ENCODE measurements at places on chromosomes 12 and 14. TPM values are rescaled to one million over a fixed set of nuclear protein-coding genes. Genes with fewer than 3 reads are reported as not detected.

- DNase-seq = no peak
Measured at GRCh38 chr12:127656266-127656665, 610.7 kb upstream of the TMEM132C start.

DNA sequence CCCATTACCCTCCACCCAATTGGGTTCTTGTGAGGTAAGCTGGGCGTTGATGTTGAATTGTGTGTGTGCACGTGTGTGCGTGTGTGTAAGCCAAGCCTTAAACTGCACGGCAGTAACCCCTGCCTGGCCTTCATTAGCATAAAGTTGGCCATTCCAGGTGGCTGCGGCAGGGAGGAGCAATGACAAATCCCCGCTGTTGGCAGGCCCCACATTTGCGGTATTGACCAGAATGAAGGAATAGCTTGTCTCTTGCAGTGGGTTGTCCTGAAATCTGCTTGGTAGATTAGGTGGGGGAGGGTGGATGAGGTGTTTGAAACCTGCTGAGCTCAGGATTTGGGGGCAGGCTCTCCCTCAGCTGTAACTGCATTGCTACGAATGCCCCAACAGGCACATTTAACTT, 7.3 kb downstream of the VSX2 start:
- no peak for DNase-seq

DNA sequence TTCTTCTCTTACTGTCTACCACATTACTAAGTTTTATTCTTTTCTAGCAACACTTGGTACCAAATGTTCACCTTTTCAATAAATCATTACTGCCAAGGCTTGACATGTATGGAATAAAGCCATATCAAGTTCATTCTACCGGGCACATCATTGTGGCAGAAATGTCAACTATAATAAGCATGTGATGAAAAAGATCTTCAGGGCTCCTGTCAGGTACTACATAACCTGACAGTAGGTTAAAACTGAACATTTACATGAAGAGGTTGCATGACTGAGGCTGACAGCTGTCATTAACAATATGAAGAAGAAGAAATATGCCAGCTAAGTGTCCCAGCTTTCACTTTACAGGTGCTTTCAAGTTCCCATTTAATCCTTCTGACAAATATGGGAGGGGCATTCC, 178.9 kb downstream of the KCNH5 start:
- no peak for DNase-seq

Gene CD4
- 0.07 TPM for total RNA-seq

GRCh38 chr12:62170241-62170640, 90.0 kb upstream of the USP15 start:
- DNase-seq = no peak

GRCh38 chr14:31835049-31835448, 242.1 kb upstream of the ARHGAP5 start:
- DNase-seq = no peak

GRCh38 chr12:51082561-51083125, 753 bp downstream of the CSRNP2 start:
- no peak for DNase-seq

DNA sequence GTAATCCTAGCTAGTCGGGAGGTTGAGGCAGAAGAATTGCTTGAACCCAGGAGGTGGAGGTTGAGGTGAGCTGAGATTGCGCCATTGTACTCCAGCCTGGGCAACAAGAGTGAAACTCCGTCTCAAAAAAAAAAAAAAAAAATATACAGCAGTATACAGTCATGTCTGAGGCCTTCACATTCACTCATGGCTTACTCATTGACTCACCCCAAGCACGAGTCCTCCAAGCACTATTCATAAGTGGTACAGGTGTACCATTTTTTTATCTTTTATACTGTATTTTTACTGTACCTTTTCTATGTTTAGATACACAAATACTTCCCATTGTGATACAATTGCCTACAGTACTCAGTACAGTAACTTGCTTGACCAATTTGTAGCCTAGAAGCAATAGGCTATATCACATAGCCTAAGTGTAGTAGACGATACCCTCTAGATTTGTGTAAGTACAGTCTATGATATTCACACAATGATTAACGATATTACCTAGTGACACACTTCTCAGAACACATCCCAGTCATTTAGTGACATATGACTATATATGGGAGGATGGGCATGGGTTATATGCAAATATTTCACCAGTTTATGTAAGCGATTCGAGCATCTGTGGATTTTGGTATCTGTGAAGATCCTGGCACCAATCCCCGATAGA, 12.2 kb downstream of the LLPH start:
- no peak for DNase-seq

Gene OLR1
- total RNA-seq = not detected
